Activated T-helper 1 cell treated with anti-CD3 and anti-CD28 coated beads, Interleukin-12 subunit alpha, Interleukin-12 subunit beta, Interleukin-2, Interleukin-4 antibody, amounts not matched to agents 30 ng/mL and 10 ng/mL and 1 ng/mL, durations not matched to agents 14 hours and 24 hours and 36 hours (primary cell): ENCODE measurements at places on chromosomes 7 and 10. TPM values are rescaled to one million over a fixed set of nuclear protein-coding genes. Genes with fewer than 3 reads are reported as not detected.

Gene UNC5B
- 0.07 and 0.10 TPM in 2 replicates for total RNA-seq

- DNase-seq = no peak
Observed at GRCh38 chr7:26345202-26345601, 53.5 kb downstream of the SNX10 start.

GRCh38 chr7:105743351-105744090 is 132.9 kb downstream of the ATXN7L1 start:
- no peak for DNase-seq

GRCh38 chr10:74718208-74718607 is 108.2 kb upstream of the KAT6B start:
- DNase-seq = no peak

DNA sequence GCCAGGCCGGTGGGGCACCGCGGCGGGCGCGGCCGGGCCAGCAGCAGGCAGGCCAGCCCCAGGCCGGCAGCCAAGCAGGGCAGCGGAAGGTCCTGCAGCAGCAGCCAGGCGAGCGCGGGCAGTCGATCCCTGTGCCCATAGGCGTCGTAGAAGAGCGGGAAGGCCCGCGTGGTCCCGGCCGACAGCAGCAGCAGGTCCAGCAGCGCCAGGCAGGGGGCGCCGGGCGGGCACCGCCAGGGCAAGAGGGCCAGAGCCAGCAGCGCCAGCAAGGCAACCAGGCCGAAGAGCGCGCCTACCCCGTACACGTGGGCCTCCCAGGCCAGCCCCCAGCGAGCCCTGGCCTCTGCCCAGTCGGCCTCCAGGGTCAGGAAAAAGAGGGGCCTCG is 8.4 kb upstream of the RBM28 start:
- no peak for DNase-seq

Gene CYP26C1
- total RNA-seq = not detected in 2 replicates

- no peak for DNase-seq
Observed at GRCh38 chr10:73398024-73398423, 15.8 kb downstream of the ANXA7 start.

GRCh38 chr7:50534690-50535290 is 30.4 kb downstream of the DDC start:
- DNase-seq = no peak

DNA sequence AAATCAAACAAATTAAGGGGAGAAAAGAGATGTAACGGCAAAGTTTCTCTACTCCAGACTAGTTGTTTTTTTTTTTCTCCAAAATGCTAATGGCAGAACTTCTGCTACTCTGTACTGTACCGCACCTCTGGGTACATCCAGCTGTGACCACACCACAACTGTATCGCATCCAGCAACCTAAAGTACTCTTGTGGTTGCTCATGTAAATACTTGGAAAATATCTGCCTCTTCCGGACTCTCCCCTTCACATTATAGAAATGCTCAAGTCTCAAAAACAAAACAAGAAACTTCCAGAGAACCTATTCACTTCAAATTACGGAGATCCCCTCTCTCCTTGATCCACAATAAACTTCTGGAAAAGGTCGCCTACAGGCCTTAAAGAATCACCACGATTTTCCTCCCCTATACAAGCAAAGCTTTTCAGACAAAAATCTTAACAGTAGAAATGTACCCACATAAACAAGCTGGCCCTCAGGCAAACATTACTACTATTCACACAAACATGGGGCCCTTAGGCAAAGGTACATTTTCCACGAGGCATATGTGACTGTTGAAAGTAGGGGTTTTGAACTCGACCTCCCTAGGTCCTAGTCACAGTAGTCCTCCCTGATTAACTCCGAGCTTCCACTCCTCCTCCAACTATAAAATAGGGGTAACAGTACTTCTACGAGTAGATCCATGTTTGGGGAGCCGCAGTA is 222.9 kb upstream of the MKLN1 start:
- DNase-seq = no peak

GRCh38 chr7:101904019-101904418 is 86.6 kb downstream of the CUX1 start:
- no peak for DNase-seq

Gene ARID5B
- total RNA-seq = 62.4 and 65.1 TPM in 2 replicates

DNA sequence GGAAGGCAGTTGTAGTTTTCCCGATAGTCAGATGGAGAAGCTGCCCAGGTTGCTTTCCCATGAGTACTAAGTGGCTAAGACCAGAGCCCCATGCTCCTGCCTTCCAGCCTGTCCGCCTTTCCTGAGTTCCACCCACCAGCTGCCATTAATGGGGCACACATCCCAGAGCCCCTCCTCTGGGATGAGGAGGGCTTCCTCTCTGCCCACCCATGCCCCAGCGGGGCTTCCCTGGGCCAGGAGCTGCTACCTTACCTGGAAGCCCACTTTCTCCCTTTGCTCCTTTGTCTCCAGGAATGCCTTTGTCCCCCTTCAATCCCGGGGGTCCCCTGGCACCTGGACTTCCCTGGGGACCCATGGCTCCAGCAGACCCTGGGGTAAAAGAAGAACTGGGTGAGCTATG is 7.8 kb downstream of the SFTPD start:
- no peak for DNase-seq

GRCh38 chr7:72435925-72436480 is 23.9 kb upstream of the CALN1 start:
- no peak for DNase-seq

- DNase-seq = no peak
Observed at GRCh38 chr10:108709927-108710722, 1213.2 kb downstream of the XPNPEP1 start.

GRCh38 chr7:33933611-33934281 is 28.4 kb downstream of the BMPER start:
- DNase-seq = no peak

DNA sequence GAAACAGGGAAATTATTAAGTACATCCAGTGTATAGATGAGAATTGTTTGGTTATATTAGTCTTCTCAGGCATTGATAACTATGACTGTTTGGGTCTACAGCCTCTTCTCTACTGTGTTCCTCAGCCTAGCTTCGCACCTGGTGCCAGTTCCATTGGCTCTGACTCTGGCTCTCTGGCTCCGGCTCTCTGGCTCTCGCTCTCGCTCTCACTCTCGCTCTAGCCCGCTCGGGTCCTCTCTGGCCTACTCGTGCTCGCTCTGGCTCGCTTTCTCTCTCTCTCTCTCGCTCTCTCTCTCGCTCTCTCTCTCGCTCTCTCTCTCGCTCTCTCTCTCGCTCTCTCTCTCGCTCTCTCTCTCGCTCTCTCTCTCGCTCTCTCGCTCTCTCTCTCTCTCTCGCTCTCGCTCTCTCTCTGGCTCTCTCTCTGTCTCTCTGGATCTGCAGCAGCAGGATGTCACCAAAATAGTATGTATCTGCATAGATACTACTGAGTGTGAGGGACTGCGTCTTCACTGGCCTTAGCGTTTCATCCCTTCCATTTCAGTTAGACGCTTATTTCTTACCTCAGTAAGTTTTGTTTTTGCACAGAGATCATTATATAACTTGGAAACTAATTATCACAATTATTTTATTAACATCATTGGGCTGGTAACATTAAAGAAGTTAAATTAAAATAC is 6.5 kb upstream of the SSBP1 start:
- DNase-seq = no peak

DNA sequence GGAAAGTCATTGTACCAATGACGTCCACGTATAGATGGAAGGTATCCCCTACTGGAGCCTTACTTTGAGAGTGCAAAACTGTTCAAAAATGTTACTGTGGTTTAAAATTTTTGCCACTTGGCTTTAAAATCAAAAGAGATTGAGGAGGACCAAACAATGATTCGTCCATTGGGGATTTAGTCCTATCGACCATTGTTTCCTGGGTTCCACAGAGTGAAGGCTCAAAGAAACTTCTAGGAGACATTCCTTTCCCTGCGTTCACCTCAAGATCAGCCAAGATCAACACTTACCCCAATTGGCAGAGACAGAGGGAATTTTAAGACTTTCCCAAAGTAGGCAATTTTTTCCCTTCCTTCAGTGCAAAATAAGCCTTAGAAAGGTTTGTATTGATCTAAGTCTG is 152.3 kb downstream of the NEBL start:
- DNase-seq = no peak

Gene CTAGE4
- total RNA-seq = 0.75 and 1.1 TPM in 2 replicates

Gene SLC29A3
- 6.6 and 6.8 TPM in 2 replicates for total RNA-seq

GRCh38 chr7:102444961-102445673 is 11.7 kb downstream of the ORAI2 start:
- DNase-seq = no peak

- DNase-seq = no peak
Observed at GRCh38 chr10:58913717-58914116, 262.7 kb upstream of the PHYHIPL start.

Gene LEP
- not detected in 2 replicates for total RNA-seq

- DNase-seq = no peak
Observed at GRCh38 chr10:13450069-13450468, 78.7 kb downstream of the BEND7 start.

GRCh38 chr7:36216063-36216684 is 63.1 kb downstream of the EEPD1 start:
- DNase-seq = no peak

- DNase-seq = no peak
Observed at GRCh38 chr7:8751557-8752231, 318.3 kb downstream of the NXPH1 start.

Gene TAS2R4
- total RNA-seq = 0.78 and 0.86 TPM in 2 replicates

GRCh38 chr10:129765664-129766550 is 198.2 kb downstream of the EBF3 start:
- DNase-seq = no peak

DNA sequence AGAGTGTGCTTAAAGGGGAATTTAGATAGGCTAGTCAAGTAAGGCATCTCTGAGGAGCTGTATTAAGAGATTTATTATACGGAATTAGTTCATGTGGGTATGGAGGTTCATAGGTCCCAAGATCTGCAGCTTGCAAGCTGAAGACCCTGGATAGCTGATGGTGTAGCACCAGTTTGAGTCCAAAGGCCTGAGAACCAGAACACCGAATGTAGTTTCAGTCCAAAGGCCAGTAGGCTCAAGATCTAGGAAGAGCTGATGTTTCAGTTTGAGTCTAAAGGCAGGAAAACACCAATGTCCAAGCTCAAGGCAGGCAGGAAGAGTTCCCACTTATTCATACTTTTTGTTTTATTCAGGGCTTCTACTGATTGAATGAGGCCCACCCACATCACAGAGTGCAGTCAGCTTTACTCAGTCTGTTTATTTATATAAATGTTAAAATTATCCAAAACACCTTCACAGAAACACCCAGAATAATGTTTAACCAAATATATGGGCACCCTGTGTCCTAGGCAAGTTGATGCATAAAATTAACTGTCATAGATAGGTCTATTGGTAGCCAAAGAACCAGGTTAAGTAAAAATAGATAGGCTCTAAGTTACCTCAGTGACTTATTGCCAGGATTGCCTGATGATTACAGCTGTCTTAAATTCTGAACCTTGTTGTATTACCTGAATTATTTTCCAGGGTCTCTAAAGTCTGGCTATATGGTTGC is 83.5 kb downstream of the MAPK8 start:
- DNase-seq = no peak

Gene CREB3L2
- total RNA-seq = 61.6 and 61.8 TPM in 2 replicates

- no peak for DNase-seq
Observed at GRCh38 chr7:77975672-77976480, 177.3 kb downstream of the PHTF2 start.

DNA sequence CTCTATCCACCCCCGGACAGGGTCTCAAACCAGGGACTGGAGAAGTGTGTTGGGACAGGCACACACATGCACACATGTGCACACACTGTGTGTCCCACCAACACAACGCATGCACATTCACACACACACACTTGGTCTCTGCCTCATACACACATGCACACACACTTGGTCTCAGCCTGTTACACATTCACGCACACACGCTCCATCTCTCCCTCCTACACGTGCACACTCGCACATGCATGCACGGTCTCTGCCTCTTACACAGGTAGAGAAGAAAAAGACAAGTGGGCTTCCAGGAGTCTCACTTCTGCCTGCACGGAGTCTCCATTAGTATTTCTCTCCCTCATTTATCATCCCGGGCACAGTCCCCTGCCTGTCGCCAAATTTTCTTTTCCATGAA is 171.2 kb downstream of the EBF3 start:
- DNase-seq = no peak

- no peak for DNase-seq
Observed at GRCh38 chr7:47149971-47150370, 431.9 kb downstream of the TNS3 start.

DNA sequence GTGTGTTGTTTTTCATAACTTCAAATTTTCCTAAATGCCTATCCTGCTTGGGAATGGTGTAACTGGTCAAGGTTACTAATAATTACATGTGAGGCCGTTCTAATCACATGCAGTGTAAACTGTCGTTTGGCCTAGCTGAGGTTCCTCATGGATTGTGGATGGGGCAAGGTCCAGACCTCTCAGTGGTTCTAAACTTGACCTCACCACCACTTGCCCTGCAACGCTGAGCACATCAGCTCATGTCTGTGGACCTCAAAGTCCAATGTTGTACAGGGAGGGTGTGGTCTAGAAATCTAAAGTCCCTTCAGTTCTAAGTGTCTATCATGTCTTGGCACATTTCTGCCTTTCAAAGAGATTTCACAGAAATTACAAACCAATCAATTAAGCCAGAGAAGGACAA is 15.6 kb downstream of the RBP3 start:
- DNase-seq = no peak

DNA sequence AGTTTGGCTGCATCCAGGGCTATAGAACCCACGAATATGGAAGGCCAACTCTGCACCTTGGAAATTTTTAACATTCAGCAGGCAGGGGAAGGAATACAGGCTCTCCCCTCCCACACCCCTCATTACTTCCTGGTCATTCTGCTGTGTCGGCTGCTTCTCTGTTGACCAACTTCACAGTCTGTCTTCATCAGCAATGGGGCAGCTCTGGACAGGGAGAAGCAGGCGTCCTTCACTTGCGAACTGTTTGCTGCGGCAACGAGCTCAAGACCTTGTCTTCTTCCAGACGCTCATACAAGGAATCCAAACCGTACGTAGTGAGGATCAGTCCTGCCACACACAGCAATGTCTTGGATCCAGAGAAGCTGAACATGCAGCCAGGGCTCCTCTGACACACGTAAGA is 192.2 kb downstream of the DIP2C start:
- DNase-seq = no peak

DNA sequence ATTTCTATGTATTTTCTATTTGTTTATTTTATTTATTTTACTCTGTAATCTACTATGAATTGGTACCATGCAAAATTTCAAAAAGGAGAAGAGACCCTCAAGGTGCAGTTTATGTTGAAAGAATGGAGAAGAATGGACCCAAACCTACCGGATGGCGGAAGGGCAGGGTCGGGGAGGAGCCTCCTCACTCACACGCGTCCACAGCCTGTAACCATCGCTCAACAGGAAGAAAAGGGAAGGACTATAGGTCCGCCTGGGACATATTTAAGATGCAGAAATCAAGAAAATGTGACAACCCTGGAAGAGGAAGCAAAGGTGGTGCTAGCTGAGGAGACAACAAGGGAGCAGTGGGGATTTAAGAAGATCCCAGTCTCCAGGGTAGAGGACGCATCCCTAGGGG is 158.4 kb downstream of the COBL start:
- no peak for DNase-seq

- DNase-seq = no peak
Observed at GRCh38 chr7:65983965-65984658, 2.1 kb upstream of the GUSB start.
